Activated CD4-positive, alpha-beta T cell treated with anti-CD3 and anti-CD28 coated beads, Interleukin-2, amount 10 ng/mL, durations not matched to agents 24 days and 14 days (primary cell): ENCODE measurements at places on chromosomes 7 and 10. TPM values are rescaled to one million over a fixed set of nuclear protein-coding genes. Genes with fewer than 3 reads are reported as not detected.
A peak's percentile ranks its signal among the peaks of the same experiment; 100 is the strongest.

- DNase-seq, result no peak
Observed at GRCh38 chr7:1348096-1348822, 111.0 kb downstream of the MICALL2 start.

DNA sequence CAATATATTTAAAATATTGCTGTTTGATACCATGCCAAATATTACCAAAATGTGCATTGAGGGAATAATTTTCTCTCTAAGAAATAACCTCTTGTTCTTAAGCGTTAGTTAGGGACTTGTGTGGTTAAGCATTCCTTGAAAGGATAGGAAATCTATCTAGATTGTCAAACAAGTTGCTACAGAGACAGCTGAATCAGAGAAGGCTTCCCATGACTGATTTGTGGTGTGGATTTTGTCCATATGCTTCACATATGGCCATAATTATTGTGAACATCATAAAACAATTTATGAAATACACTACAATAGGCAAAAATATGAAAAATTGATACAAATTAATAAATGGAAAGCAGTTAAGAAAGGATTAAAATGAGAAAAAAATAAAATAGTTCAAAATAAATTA is 96.3 kb downstream of the GNAT3 start:
- DNase-seq, result no peak

- DNase-seq, result peak; percentile 74
Observed at GRCh38 chr10:124354411-124355382, 64.0 kb downstream of the OAT start.

- no peak for DNase-seq
Observed at GRCh38 chr10:104293011-104293410, 24.0 kb downstream of the GSTO2 start.

DNA sequence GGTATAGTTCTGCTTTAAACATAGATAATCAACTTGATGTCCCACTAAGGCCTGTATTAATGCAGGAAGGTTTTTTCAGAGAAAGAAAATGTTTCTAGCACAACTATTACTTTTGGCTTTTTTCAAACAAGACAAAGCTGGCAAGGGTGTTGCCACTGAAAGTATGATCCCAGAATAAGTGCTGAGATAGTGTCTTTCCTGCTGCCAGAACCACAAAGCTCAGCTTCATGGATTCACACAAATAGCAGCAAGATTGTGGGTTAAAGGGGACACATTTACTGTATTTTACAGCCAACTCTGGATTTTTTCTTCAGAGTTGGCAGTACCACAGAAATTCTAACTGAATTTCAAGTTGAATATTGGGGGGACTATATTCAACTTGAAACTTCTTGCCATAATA is 4.3 kb downstream of the NCOA4 start:
- no peak for DNase-seq

DNA sequence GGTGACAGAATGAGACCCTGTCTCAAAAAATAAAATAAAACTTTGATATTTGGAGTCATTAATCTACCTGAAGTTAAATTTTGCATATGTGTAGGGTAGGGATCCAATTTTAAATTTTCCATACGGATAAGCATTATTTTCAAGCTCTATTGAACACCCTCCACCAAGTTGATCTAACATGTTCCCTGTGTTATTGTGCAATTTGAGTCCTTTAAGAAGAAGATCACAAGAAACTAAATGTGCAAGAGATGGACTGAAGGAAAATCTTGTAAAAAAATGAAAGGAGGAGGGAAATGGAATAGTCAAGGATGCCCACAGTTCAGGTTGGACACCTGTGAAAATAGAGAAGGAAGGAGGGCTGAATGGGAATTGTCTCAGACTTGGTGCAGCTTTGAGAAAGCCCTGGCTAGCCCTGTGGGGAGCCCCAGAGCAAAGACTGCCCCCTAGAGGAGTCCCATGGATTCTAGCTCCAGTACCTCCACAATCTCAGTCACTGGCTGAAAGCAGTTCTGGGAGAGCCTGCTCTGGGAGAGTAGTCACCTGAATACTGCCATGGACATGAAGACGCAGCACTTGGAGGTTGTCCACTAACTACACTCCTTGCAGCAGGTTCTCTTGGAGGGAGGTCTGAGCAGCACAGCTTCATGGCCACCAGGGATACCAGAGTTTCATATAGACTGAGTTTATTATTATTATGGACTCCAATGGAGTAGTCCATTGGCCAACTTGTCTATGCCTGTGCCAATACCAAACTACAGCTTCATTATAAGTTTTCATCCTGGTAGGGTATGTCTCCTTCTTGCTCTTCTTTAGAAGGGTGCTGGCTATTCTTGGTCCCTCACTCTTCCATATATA is 5.7 kb upstream of the TIAL1 start:
- peak; percentile 84 for DNase-seq

GRCh38 chr10:47065903-47066302 is 154.7 kb downstream of the PTPN20 start:
- DNase-seq, result no peak

Gene PNLIPRP2
- total RNA-seq, result not detected in 2 replicates

- DNase-seq, result no peak
Observed at GRCh38 chr10:122990278-122990677, 10.1 kb downstream of the PSTK start.

GRCh38 chr10:78579995-78580394 is 488.8 kb upstream of the ZMIZ1 start:
- no peak for DNase-seq

GRCh38 chr10:11863353-11864109 is 40.4 kb downstream of the PROSER2 start:
- DNase-seq, result peak; percentile 93

Gene SFXN4
- total RNA-seq, result 58.1 and 63.0 TPM in 2 replicates

GRCh38 chr10:23186697-23187096 is 5.4 kb upstream of the PTF1A start:
- DNase-seq, result no peak

Gene KLHDC10
- total RNA-seq, result 14.4 and 16.8 TPM in 2 replicates

GRCh38 chr10:8057636-8058273 is 3.3 kb downstream of the GATA3 start:
- DNase-seq, result peak; percentile 63

DNA sequence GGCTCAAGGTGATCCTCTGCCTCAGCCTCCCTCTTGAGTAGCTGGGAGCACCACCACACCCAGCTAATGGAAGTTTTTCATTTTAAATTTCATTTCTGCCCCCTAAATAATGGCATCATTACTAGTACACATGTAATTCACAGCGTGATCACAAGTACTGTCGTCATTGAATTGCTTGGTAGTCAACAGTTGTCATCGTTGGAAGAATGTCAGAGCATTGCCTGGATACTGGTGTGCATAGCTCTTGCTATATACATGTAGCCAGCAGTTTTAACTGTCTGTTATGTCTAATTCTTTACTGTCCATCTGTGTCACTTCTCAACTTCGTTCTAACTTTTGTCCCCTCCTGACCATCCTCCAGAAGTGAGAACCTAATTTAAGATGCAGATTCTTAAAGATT is 62.1 kb downstream of the CRPPA start:
- no peak for DNase-seq

- DNase-seq, result no peak
Observed at GRCh38 chr10:21587391-21587790, 53.4 kb downstream of the MLLT10 start.

Gene HYAL4
- total RNA-seq, result not detected in 2 replicates

Gene KLF14
- not detected in 2 replicates for total RNA-seq

DNA sequence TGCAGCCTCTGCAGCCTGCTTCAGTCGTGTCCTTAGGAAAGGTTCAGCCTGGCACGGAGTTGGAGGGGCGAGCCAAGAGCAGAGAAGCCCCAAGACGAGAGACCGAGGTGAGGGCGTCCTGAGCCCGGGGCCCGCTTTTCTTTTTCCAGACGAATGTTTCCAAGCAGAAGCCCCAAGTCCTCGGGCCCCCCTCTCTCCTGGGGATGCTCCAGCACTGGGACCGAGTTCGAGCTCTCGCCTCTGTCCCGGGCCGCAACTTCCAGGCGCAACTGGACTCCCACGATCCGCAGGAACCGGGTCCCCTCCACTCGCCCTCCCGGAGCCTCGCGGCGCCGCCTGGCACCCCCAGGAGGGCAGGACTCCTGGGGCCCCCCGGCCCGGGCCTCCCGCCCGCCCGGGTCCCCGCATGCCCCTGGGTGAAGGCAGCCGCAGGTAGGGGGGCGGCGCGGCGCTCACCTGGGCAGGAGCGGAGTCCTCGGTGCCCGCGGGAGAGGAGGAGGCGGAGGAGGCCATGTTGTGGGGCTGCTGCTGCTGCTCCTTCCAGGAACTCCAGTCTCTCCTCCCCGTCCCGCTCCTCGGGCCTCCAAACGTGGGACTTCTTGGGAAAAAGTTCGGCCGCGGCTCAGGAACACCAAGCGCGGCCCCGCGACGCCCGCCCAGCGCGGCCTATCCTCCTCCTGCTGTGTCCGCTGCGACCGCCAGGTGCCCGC is 45.3 kb upstream of the CDK1 start:
- peak; percentile 88 for DNase-seq

Gene KAZALD1
- total RNA-seq, result 0.78 and 0.79 TPM in 2 replicates

Gene ANK3
- 22.9 and 23.5 TPM in 2 replicates for total RNA-seq

GRCh38 chr10:69875856-69876255 is 74.2 kb downstream of the COL13A1 start:
- no peak for DNase-seq

Gene CPVL
- not detected in 2 replicates for total RNA-seq

Gene COL13A1
- not detected in 2 replicates for total RNA-seq

- DNase-seq, result peak; percentile 78
Observed at GRCh38 chr7:142323706-142324105, 65.8 kb upstream of the PRSS58 start.

GRCh38 chr10:31000867-31001266 is 30.8 kb downstream of the ZNF438 start:
- DNase-seq, result peak; percentile 21

GRCh38 chr10:36194276-36194675 is 552.2 kb upstream of the FZD8 start:
- no peak for DNase-seq

- DNase-seq, result no peak
Observed at GRCh38 chr7:1163121-1163520, 3.1 kb upstream of the ZFAND2A start.

Gene PKD2L1
- 0.17 TPM in 1 of 2 replicates, not detected in the other for total RNA-seq

DNA sequence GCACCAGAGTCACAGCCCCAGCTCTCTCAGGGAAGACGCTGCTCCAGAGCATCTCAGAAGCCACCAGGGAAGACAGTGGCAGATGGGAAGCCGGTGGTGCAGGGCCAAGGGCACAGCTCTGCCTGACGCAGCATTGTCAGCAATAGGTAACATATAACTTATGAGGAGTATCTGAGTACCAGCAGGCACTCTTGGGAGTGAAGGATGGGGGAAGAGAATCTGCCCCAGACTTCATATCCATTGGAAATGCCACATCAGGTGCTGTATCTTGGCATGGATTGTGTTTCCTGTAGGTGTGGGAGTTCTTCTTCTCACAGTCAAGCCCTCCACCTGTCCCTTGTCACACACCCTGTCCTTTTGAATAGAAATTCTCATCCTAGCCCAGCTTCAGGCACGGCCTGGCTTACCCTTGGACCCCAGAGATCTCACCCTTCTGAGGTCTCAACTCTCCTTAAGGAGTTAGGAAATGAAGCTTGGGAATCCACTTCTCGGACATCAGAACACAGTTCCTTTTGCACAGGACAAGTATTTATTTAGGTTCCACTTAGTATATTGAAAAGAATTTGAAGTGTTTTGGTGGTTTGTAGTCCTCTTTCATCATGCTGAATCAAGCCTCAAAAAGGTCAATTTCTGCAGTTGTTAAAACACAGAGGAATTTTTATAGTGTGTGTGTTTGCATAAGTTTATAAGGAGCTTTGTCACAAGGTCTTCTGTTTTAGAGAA is 9.9 kb downstream of the EPDR1 start:
- no peak for DNase-seq

DNA sequence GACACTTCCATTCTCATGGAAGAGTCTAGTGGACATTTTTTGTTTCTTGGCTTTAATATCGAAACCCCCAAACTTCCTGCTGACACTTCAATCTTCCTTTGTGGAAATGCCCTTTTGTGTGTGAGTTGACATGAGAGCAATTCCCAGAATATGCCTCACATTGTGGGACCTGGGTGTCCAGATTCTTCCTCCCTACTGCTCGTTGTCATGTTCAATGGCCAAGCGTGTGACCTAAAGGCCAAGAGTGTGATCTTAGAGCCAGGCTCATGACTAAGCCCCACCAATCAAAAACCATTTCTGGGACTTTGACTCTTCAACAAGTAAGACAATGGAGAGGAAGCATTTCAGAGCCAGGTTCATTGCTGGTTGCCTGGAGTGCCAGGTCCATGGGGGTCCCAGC is 52.5 kb upstream of the BMPER start:
- DNase-seq, result no peak

DNA sequence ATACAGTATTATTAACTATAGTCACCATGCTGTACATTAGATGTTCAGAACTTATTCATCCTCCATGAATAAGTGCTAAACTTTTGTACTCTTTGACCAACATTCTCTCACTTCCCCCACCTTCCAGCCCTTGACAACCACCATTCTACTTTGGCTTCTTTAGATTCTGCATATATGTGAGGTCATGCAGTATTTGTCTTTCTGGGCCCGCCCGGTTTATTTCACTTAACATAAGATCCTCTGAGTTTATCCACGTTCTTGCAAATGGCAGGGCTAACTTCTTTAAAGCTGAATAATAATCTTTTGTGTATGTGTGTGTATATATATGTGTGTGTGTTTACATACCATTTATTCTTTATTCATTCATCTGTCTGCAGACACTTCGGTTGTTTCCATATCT is 336.8 kb downstream of the BBS9 start:
- DNase-seq, result no peak

DNA sequence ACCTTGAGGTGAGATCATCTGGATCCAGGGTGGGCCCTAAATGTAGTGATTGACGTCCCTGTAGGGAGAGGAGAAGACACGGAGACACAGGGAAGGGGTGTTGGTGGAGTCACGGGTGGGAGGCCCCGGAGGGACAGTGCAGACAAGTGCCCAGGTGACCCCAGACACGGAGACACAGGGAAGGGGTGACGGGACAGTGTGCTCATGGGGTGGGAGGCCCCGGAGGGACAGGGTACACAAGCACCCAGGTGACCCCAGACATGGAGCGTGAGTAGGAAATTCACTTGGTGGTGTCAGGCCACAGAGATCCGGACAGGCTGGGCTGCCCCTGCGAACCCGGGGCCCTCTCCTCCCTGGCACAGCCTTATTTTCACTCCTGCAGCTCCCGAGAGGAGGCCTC is 176.9 kb downstream of the PTPRN2 start:
- DNase-seq, result no peak

DNA sequence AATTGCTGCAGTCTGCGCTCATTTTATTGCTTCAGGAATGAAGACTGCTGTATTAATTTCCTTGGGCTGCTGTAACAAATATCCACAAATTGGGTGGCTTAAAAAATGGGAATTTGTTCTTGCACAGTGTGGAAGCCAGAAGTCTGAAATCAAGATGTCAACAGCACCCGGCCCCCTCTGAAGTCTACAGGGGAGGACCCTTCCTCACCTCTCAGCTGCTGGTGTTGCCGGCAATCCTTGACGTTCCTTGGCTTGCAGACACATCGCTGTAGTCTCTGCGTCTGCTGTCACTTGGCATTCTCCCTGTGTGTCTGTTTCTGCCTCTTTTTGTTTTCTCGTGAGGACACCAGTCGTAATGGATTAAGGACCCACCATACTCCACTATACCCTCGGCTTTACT is 166.2 kb downstream of the PTPN20 start:
- no peak for DNase-seq

- no peak for DNase-seq
Observed at GRCh38 chr7:148368562-148368961, 222.0 kb upstream of the C7orf33 start.

- DNase-seq, result no peak
Observed at GRCh38 chr7:13829231-13829630, 160.2 kb downstream of the ETV1 start.

Gene SDHAF3
- total RNA-seq, result 24.9 and 27.8 TPM in 2 replicates

Gene TAS2R38
- not detected in 2 replicates for total RNA-seq
